ENCODE measurements at places on chromosomes 2 and 18.
A peak's percentile ranks its signal among the peaks of the same experiment; 100 is the strongest.

GRCh38 chr2:156476021-156476849 lies 40.1 kb downstream of the GPD2 start:
- DNase-seq: no peak
- peaks cover 33% of the 10 kb centered on the region for H3K4me1 ChIP-seq
- H3K27ac ChIP-seq: peak overlapping the region; percentile 86

GRCh38 chr2:96511851-96512250 lies 6.7 kb upstream of the NEURL3 start:
- no peak for DNase-seq
- no peak overlapping the region for H3K4me3 ChIP-seq
- H3K36me3 ChIP-seq: peaks cover 10% of the 10 kb centered on the region
- no peak overlapping the region for H3K27ac ChIP-seq
- peaks cover 31% of the 10 kb centered on the region for H3K27me3 ChIP-seq
- H3K4me1 ChIP-seq: peaks cover 28% of the 10 kb centered on the region

GRCh38 chr2:238290715-238291549 lies 2.5 kb upstream of the PER2 start:
- peaks cover 14% of the 10 kb centered on the region for H3K27me3 ChIP-seq
- no peak overlapping the region for H3K4me3 ChIP-seq
- peak overlapping the region; percentile 97 for H3K27ac ChIP-seq
- no peak for DNase-seq
- peaks cover 47% of the 10 kb centered on the region for H3K36me3 ChIP-seq
- peaks cover 57% of the 10 kb centered on the region for H3K4me1 ChIP-seq

DNA sequence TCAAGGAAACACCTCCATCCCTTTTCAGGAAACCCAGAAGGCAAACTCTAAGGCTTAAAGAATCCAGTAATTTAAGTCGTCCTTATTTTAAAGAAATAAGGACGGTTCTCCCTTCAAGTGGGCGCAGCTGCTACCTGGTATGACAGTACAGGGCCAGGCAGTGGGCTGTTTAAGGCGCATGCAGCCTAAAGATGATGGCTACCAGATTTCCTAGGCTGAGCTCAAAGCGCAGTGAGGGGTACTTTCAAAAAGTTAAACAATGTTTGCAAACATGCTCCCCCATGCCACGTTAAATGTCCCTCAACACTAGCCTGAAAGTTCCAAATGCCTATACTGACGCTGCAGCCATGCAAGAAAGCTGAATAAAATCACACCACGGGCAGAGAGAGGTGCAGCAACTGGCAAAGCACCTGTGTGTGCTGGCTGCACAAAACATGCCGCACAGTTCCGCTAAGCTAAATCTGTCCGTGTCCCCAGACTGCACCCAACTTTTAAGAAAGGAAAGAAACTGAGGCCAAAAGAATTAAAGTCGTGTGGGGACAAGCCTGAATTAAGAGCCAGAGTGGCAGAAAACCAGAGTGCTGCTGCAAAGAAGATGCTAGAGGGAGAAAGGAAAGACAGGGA lies 583 bp downstream of the HIBCH start:
- peak overlapping the region; percentile 78 for H3K27ac ChIP-seq
- peak overlapping the region; percentile 86 for H3K4me3 ChIP-seq
- peaks cover 26% of the 10 kb centered on the region for H3K36me3 ChIP-seq
- DNase-seq: no peak

DNA sequence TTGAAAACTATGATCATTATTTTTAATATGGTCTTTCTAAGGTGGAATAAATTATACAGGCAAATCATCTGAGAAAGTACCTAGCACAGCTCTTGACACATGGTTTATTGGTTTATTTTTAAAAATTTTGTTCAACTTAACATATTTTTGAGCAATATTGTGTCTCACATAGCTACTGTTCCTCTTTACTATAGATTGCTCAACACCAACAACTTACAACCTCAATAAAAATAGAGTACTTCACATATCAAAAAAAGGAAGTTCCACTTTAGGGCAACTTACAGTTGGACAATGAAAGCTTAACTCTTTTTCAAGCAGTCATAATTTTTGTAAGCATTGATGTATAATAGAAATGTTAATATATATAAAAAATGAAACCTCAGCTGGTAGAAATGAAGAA lies 440.9 kb upstream of the UBE2E3 start:
- no peaks in the 10 kb centered on the region for H3K27me3 ChIP-seq
- H3K27ac ChIP-seq: no peak overlapping the region
- no peaks in the 10 kb centered on the region for H3K36me3 ChIP-seq
- no peak overlapping the region for H3K4me3 ChIP-seq

DNA sequence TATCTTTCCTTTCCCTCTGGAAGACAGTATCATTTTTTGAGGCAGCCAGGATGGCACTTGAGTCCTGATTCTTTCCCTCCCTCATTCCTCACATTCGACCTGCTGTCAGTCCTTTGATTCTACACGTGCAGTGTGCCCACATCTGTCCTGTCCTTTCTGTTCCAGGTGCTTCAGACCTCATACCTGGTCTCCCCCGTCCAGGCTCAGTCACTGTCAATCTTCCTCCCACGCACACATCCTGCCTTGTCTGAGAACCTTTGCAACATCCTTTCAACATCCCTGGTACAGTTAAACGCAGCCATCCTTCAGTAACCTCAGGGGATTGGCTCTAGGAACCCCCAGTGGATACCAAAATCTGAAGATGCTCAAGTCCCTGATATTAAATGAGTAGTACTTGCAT lies 10.1 kb downstream of the BCL2 start:
- H3K4me3 ChIP-seq: no peak overlapping the region
- H3K36me3 ChIP-seq: no peaks in the 10 kb centered on the region
- H3K27ac ChIP-seq: no peak overlapping the region
- peaks cover 28% of the 10 kb centered on the region for H3K27me3 ChIP-seq

DNA sequence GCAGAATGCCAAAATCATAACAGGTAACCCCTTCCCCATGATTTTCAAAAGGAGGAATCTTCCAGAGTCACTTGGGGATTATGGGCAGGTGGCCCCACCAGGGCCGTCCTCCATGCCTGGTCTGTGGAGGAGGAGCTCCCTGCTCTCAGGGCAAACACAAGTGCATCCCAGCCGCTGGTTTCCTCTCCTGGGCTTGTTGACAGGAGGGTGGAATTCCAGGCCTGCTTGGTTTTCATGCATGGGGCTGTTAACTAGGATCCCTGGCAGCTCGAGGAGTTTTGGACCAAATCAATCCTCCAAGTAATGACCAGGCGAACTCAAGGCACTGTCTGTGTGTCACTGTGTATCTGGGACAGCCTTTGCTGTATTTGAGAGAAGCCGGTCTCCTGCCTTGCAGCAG lies 45.3 kb downstream of the FOSL2 start:
- H3K4me3 ChIP-seq: no peak overlapping the region
- peaks cover 37% of the 10 kb centered on the region for H3K4me1 ChIP-seq
- peaks cover 18% of the 10 kb centered on the region for H3K36me3 ChIP-seq
- no peaks in the 10 kb centered on the region for H3K27me3 ChIP-seq

DNA sequence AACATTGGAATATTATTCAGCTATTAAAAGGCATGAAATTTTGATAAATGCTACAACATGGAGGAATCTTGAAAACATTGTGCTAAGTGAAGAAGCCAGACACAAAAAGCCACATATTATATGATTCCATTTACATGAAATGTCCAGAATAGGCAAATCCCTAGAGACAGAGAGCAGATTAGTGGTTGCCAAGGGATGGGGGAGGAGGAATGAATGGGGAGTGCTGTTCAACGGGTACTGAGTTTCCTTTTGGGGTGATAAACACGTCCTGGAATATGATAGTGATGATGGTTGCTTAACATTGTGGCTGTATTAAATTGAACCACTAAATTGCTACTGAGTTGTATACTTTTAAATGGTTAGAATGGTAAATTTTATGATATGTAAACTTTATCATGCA lies 8.9 kb upstream of the TWSG1 start:
- H3K27ac ChIP-seq: no peak overlapping the region
- peaks cover 28% of the 10 kb centered on the region for H3K27me3 ChIP-seq
- no peak for DNase-seq
- no peak overlapping the region for H3K4me3 ChIP-seq

All from Calu3 (cell line).